ENCODE measurements at places on chromosomes 7 and 10.
A peak's percentile ranks its signal among the peaks of the same experiment; 100 is the strongest.

- no peak for DNase-seq
Observed at GRCh38 chr7:12297283-12298108, 86.4 kb downstream of the TMEM106B start.

GRCh38 chr10:51357170-51357569 is 282.9 kb downstream of the PRKG1 start:
- no peak for DNase-seq

GRCh38 chr7:130887182-130887956 is 153.4 kb upstream of the KLF14 start:
- no peak for DNase-seq

GRCh38 chr7:21946222-21946709 is 567 bp upstream of the CDCA7L start:
- no peak for DNase-seq

DNA sequence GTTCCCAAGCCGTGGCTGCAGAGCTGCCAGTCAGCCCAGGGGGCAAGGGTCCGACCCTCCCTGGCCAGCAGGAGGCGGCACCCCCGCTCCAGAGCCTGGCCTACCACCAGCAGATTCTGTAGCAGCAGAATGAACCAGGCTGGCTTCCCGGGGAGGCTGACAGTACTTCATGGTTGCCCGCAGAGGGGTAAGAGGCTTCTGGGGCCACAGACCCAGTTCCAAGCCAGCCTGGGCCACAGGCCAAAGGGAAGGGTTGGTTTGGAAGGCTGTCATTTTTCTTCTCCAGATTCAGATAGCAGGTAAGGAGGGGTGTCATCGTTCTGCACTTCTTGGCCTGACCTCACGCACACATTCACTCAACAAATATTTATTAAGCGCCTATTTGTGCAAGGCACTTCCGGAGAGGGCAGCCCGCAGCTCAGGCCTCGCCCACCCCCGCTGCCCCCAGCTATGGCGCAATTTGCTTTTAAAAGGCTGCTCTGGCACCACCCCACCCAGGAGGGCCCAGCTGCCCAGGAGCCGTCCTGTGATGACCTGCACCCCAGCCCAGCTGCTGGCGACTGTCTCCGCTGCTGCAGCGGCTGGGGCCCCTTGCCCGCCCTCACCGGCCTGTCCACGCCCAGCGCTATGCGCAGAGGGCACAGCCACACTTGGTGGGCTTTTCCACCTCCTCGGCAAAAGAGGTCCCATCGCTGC is 168.5 kb downstream of the LCOR start:
- no peak for DNase-seq

GRCh38 chr7:125529249-125529648 is 599.6 kb upstream of the POT1 start:
- DNase-seq, result no peak

DNA sequence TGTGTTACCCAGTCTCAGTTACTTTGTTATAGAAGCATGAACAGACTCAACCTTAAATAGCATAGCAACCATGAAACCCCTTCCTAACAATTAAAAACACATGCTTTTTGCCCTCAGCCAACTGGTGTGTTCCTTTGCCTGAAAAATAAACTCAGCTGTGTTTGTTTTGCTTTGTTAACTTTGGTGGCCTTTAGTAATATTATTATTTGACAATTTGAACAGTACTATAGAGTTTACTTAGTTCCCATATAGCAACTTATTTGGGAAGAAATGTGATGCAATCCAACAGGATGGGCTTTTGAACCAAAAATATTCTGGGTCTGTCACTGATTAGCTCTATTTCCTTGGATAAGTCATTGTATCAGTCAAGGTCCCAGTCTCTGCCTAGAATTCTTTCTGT is 22.5 kb upstream of the MKLN1 start:
- DNase-seq, result no peak

DNA sequence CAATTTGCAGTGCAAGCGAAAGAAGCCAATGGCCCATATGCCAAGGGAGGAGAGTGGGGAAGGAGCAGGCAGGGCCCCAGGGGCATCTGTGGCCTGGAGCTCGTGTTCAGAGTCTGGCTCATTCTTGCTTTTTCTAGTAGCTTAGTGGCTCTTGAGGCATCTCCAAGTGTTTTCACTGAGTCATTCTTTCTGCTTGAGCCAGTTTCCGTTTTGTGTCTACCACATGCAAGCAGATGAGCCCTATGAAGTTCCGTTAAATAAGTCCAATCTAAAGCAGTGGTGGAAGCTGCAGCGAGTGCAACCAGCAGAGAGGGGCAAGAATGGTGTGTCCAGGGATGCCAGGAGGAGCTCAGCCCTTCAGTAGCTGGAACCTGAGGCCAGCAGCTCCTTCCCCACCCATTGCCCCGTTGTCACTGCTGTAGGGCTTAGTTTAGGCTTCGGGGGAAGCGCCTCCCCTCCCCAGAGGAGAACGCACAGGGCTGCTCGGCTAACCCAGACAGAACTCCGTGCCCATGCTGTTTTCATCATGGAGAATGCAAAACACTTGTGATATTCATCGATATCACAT is 57.4 kb upstream of the EBF3 start:
- DNase-seq, result no peak

DNA sequence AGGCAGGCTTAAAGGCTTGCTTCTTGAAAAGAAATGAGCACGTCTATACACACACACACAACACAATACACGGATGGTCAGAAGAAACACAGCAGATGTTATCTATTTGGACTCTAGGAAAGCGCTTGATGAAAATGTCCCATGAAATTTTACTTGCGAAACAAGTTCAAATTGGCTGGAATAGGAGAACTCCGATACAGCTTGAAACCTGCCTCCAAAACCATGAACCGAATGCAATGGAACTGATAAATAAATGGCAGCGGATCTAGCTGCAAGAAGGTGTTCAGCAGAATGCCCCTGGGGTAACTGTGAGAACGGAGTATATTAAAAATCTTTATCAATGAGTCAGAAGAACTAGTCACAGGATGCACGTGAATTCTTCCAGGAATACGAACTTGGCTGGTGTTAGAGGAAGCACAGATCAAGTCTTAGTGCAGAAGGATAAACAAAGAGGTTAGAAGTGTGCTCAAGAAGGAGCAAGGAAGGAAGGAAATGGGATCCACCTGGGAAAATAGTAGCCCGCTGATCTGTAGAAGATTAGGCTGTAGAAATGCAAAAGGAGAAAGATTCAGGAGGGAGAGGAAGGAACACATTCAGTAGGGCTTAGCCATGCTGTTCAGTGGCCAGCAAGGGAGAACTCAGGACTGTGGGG is 142.0 kb upstream of the PRKCQ start:
- no peak for DNase-seq

GRCh38 chr10:88194041-88194887 is 330.8 kb downstream of the PTEN start:
- DNase-seq, result no peak

- DNase-seq, result peak; percentile 80
Observed at GRCh38 chr7:138886501-138886917, 88.5 kb upstream of the ATP6V0A4 start.

- no peak for DNase-seq
Observed at GRCh38 chr10:86663046-86663345, 5.3 kb upstream of the LDB3 start.

- no peak for DNase-seq
Observed at GRCh38 chr7:3888096-3888495, 587.0 kb downstream of the SDK1 start.

DNA sequence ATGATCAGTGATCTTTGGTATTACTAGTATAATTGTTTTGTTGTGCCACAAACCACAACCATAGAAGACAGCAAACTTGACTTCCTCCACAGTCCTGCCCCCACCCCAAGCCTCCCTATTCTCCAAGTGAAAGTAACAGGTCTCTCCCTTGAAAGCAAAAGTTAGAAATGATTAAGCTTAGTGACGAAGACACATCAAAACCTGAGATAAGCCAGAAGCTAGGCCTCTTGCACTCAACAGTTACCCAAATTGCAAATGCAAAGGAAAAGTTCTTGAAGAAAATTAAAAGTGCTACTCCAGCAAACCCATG is 7.5 kb downstream of the SAR1A start:
- no peak for DNase-seq

DNA sequence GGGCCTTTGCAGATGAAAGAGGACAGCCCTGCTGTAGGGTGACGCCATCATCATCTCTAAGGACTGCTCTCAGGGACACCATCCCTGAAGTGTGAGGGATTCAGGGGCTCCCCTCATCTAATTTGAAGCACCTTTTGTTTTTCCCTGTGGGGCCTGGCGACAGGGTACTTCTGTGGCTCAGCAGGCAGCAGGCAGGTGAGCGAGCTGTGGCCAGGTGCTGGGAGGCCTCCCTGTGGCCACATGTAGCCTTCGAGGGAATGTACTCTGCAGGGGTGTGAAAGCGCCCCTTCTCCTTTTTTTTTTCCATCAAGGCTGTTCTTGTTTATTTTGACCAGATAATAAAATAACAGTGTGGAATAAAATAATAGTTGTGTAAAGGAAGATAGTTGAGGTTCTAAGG is 118.2 kb upstream of the DPP6 start:
- DNase-seq, result no peak

- DNase-seq, result peak; percentile 58
Observed at GRCh38 chr7:41940760-41941343, 238.0 kb upstream of the INHBA start.

DNA sequence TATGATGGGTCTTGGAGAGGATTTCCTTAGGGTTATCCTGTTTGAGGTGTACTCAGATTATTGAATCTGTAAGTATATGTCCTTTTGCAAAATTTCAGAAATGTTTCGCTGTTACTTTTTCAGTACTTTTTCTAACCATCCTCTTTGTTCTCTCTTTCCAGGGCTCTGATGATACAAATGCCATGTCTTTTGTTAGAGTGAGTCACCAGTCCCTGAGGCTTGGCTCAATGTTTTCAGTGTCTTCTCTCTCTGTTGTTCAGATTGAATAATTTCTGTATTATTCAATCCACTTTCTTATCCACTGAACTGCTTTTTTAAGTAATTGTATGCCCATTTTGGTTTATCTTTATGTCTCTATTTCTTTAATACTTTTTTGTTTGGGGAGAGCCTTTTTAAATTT is 449.4 kb downstream of the TNS3 start:
- DNase-seq, result no peak

GRCh38 chr7:78222001-78222751 is 423.6 kb downstream of the PHTF2 start:
- no peak for DNase-seq

- DNase-seq, result no peak
Observed at GRCh38 chr7:94338921-94339371, 55.7 kb upstream of the COL1A2 start.

GRCh38 chr7:66522518-66522917 is 106.2 kb upstream of the KCTD7 start:
- no peak for DNase-seq

DNA sequence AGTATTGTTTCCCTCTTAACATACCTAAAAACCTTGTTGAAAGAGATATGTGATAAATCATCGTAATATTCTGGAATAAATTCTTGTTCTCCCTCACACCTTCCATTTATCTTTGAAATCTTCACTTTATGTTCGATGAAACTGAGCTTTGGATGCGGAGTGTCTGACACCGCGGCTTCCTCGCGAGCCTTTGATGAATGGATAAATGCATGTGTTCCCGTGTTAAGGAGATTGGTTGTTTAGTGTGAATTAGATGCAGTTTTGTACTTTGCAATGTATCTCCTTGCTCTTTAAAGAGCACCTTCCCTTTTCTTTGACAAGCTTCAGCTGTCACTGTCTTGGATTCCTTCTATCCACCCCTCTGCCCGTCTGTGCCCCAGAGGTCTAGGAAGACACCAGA is 138.1 kb downstream of the DOCK1 start:
- DNase-seq, result no peak
